A172 (cell line): ENCODE measurements at places on chromosomes 6 and 20. TPM values are rescaled to one million over a fixed set of nuclear protein-coding genes. Genes with fewer than 3 reads are reported as not detected.

Gene CHRNA4
- total RNA-seq: 0.03 and 0.07 TPM in 2 replicates

Gene FAM120B
- total RNA-seq: 6.1 and 7.4 TPM in 2 replicates

Gene ZNF337
- 13.4 and 14.3 TPM in 2 replicates for total RNA-seq

Gene OR2B6
- not detected in 2 replicates for total RNA-seq

Gene TINAG
- not detected in 2 replicates for total RNA-seq

Gene GNL1
- 15.0 and 28.2 TPM in 2 replicates for total RNA-seq

Gene SAMD3
- 0.07 and 0.28 TPM in 2 replicates for total RNA-seq

Gene ZC3H12D
- 0.03 TPM in 1 of 2 replicates, not detected in the other for total RNA-seq

Gene NRN1
- 6.5 and 8.7 TPM in 2 replicates for total RNA-seq

Gene PRELID3B
- total RNA-seq: 152 and 196 TPM in 2 replicates

Gene CGA
- total RNA-seq: not detected in 2 replicates

Gene CDC5L
- total RNA-seq: 29.3 and 41.1 TPM in 2 replicates

Gene FLRT3
- total RNA-seq: 4.0 and 8.9 TPM in 2 replicates

Gene ZBTB12
- 1.3 and 4.1 TPM in 2 replicates for total RNA-seq

Gene FAM209B
- not detected in 2 replicates for total RNA-seq

Gene TTBK1
- not detected in 2 replicates for total RNA-seq

Gene CYP21A2
- total RNA-seq: 0.05 TPM in 1 of 2 replicates, not detected in the other

Gene TFAP2A
- total RNA-seq: 5.2 TPM in 2 replicates

Gene AGER
- 0.60 and 2.2 TPM in 2 replicates for total RNA-seq

Gene KCNK5
- total RNA-seq: not detected in 2 replicates

Gene PROKR2
- total RNA-seq: not detected in 2 replicates

Gene OPRL1
- total RNA-seq: 0.81 and 1.2 TPM in 2 replicates

Gene PRRT1
- total RNA-seq: not detected in 2 replicates

Gene HCRTR2
- total RNA-seq: not detected in 2 replicates

Gene TRERF1
- 3.4 and 3.5 TPM in 2 replicates for total RNA-seq

Gene APOBEC2
- not detected in 2 replicates for total RNA-seq

Gene ECI2
- total RNA-seq: 163 and 235 TPM in 2 replicates

Gene HMGCLL1
- not detected in 2 replicates for total RNA-seq

Gene PHACTR1
- total RNA-seq: 0.55 and 1.6 TPM in 2 replicates

Gene NRSN1
- not detected in 2 replicates for total RNA-seq

Gene PBOV1
- not detected in 2 replicates for total RNA-seq

Gene CST2
- not detected in 2 replicates for total RNA-seq

Gene CFAP61
- 0.16 and 0.22 TPM in 2 replicates for total RNA-seq

Gene DLL1
- total RNA-seq: 3.4 and 4.7 TPM in 2 replicates

Gene PREX1
- total RNA-seq: 8.1 and 12.2 TPM in 2 replicates

Gene TREM2
- not detected in 2 replicates for total RNA-seq

Gene TLDC2
- total RNA-seq: not detected in 2 replicates

Gene FERMT1
- 6.5 and 7.0 TPM in 2 replicates for total RNA-seq

Gene RBPJL
- total RNA-seq: not detected in 2 replicates

Gene PRSS16
- 0.12 and 0.62 TPM in 2 replicates for total RNA-seq

Gene CST3
- total RNA-seq: 209 and 225 TPM in 2 replicates

Gene C20orf144
- 0.05 TPM in 1 of 2 replicates, not detected in the other for total RNA-seq

Gene C20orf202
- total RNA-seq: not detected in 2 replicates

Gene KCNS1
- total RNA-seq: not detected in 2 replicates
